NB4 (cell line): ENCODE measurements at places on chromosomes 6 and 20.

GRCh38 chr20:50681359-50682064 lies 9.8 kb downstream of the RIPOR3 start:
- no peak for DNase-seq

DNA sequence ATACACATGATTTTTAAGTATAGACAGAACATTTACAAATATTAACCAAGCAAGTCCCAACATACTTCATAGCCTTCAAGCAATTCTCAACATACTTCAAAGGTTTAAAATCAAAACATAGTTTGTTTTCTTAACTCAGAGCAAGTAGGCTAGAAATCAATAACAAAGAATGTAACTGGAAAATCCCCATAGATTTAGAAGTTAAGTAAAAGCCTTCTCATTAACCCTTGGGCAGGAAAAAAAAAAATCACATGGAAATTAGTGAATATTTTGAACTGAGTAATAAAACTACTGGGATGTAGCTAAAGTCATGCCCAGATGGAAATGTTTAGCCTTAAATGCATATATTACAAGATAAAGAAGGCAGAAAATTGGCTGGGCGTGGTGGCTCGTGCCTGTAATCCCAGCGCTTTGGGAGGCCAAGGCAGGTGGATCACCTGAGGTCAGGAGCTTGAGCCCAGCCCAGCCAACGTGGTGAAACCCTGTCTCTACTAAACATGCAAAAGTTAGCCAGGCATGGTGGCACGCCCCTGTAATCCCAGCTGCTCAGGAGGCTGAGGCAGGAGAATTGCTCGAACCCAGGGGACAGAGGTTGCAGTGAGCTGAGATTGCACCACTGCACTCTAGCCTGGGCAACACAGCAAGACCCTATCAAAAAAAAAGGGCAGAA lies 316.1 kb downstream of the TAF4 start:
- DNase-seq, result no peak

DNA sequence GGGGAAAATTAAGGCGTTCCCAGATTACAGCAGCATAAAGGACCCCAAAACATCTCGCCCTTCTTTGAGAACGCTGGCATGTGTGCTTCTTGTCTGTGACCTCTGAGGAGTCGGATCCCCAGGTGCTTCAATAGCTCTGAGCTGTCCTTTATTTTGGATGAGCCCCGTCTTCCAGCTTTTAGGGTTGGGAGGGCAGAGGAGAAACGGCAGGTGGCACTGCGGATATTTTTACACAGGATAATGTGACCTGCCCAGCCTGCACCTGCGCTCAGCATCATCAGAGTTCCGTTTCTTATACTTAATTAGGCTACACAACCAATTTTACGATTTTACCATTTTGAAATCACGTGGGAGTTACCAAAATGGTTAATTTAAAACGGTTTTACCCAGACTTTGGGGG lies 147.7 kb upstream of the RPS6KA2 start:
- no peak for DNase-seq

GRCh38 chr20:47733892-47734291 lies 51.4 kb downstream of the SULF2 start:
- DNase-seq, result no peak

- no peak for DNase-seq
Observed at GRCh38 chr6:156154896-156155295, 622.3 kb upstream of the ARID1B start.

DNA sequence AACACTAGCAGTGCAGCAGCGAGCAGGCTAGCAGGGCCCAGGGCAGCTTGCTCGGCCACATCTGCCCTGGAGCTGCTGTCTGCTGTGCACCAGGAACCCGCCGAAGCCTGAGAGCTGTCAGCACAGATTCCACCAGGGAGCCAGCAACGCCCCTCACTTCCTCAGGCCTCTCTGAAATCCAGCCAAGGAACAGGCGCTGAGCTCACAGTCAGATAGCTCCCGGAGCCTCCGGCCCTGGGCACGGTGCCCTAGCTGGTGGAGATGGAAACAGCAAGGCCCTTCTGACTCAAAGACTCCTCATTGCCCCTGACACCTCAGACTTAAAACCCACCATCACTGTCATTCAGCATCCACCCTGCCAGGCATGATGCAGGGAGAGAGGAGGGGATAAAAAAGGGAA lies 839.4 kb downstream of the MAFB start:
- no peak for DNase-seq

DNA sequence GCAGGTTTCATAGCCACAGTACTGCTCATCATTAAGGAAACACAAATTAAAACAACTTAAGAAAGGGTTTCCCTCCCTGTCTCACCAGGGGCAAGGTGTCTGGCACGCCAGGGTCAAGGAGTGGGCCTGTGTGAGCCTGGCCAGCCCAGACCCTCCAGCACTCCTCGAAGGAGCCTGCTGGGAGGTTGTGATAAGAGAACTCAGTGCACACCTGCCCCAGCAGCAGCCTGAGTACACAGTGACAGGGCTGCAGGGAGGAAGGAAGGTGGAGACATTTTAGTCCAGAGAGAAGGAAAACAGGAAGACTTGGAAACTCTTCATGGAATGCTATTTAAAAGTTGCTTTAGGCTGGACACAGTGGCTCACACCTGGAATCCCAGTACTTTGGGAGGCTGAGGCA lies 14.1 kb downstream of the NINL start:
- no peak for DNase-seq

DNA sequence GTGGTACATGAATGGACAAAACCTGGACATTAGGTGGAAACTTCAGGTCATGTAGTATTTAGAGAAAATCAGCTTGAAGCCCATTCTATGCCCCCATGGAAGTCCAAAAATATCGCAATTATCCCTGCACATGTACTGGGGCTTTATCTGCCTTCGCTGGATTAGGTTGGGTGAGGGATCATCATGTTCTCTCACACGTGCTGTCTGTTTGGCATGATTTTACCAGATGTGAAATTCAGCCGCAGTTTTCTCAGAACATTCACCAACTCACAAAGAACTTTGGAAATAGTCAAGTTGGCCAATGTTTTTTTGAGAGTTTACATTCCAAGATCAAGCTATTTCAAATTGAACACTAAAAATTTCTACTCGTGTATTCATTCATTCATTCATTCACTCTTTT lies 459.8 kb upstream of the CITED2 start:
- no peak for DNase-seq

DNA sequence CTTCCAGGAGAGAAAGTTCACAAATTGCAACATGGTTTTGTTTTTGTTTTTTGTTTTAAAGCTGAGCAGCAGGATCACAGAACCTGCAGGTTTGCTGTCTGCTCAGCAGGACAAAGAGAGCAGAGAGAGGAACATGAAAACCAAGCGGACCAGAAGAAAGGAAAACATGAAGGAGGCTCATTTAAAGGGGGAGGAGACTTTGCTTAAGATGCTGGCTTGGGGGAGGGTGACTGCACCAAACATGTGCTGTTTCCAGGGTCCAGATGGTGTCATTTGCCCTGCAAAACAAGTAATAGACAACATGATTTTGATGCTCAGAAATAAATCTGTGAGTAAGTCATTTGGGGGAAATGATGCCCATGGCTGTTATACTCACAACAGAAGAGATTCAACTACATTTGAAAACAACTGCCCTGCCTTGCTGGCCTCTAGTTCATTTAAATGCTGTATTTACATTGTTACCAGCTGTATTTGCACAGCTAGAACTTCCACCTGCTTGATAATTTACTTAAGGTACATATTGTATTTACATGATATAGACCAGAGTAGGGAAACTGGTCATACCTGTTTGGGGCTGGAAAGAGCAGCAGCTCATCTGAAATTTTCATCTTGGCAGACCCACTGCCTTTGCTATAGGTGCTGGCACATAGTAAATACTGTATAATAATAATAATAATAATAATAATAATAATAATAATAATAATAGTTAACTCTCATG lies 32.2 kb upstream of the CHD6 start:
- no peak for DNase-seq

DNA sequence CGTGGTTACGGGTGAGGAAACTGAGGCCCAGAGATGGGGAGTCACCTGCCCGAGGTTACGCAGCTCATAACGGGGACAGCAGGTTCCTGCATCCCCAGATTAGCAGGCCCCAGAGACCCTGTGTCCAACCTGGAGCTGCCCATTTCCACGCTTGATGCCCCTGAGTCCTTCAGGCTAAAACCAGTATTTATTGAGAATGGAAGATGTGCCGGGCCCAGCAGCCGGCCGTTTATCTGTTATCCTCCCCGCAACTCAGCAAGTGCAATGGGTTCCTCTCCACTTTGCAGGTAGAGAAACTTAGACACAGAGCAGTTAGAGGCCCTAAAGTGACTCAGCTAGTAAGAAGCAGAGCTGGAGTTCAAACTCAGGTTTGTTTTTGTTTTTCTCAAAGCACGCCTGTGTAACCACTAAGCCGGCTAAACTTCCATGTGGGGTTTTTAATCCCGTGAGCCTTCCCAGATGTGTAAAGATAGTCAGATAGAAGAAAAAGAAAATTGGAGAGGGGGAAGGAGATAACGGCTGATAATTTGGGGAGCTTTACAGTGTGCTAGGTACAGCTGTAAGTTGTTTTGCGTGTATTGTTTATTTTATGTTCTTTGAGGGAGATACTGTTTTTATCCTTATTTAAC lies 775 bp downstream of the PFDN4 start:
- DNase-seq, result peak; percentile 51

GRCh38 chr6:128491100-128491581 lies 29.3 kb downstream of the PTPRK start:
- DNase-seq, result no peak

GRCh38 chr6:10809098-10809497 lies 29.2 kb downstream of the MAK start:
- peak; percentile 31 for DNase-seq

- no peak for DNase-seq
Observed at GRCh38 chr6:128278836-128279235, 241.6 kb downstream of the PTPRK start.

DNA sequence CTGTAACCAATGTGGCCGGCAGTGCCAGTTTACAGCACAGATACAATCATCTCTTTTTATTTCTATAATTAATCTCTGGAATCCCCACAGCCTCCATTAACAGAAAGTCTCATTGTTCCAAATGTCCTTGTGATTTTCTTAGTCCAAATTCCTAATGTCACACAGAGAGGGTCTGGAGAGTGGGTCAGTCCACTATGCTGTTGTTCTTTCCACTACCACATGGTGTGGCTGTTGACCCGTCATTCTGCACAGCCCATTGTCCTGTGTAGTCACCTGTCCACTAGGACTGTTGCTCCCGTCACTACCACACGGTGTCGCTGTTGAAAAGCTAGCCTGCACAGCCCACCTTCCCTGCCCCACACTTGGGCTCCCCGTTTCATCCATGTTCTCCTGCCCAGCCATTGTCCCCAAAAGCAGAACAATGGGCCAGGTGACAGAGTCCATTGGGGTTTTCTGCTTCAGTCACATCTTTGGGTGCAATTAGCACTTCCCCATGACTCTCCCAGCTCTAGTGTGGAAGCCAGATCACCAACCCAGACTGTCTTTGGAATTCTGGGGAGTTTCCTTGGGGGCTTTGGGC lies 8.6 kb upstream of the LBP start:
- DNase-seq, result peak; percentile 59

DNA sequence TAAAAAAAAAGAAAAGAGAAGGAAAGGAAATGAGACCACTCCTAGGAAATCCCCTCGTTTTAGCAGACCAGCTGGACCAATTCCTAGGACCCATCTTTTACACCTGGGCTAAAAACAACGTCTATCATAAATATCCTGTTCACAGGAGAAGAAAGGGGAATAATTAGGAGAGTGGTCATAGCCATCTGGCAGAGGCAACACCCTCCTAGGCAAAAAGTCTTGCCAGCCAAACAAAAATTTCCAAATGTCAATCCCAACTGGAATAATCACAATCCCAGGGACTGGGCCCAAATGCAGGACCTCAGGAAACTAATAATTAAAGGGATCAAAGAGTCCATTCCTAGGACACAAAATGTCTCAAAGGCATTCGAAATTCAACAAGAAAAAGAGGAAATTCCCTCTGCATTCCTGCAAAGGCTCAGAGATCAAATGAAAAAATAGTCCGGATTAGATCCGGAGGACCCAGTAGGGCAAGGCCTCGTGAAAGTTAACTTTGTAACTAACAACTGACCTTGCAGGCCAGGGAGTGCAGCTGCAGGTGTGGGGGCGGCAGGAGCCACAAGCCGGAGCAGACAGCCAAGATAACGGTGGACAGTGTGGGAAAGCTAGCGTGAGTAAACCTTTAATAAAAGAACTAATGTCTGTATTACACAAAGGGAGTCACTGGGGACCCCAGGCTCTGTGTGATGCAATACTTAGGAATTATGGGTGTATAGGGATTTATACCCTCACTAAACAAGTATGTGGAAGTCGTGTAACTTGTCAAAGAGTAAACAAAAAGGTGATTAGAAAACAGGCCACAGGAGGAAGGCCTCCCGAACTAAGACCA lies 11.7 kb downstream of the LCA5 start:
- no peak for DNase-seq

GRCh38 chr6:162242915-162243314 lies 484.7 kb downstream of the PRKN start:
- DNase-seq, result no peak

- no peak for DNase-seq
Observed at GRCh38 chr6:15274692-15275387, 29.0 kb downstream of the JARID2 start.

GRCh38 chr6:164377348-164377918 lies 932.0 kb downstream of the C6orf118 start:
- no peak for DNase-seq

DNA sequence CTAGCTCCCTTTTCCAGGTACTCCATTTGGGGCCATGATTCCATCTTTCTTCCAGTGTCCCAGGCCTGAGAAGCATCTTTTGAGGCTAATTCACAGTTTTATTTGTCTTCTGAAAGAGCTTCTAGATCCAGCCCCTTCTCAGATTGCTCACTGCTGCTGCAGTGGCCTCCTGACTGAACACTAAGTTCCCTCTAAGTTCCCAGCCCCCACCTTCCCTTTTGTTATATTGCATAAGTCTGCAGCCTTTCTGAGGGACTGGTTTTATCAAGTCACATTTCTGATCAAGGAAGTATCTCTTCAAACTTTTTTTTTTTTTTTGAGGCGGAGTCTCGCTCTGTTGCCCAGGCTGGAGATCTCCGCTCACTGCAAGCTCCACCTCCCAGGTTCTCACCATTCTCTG lies 10.7 kb downstream of the MAPRE1 start:
- peak; percentile 90 for DNase-seq

GRCh38 chr6:113744861-113745260 lies 112.3 kb upstream of the MARCKS start:
- DNase-seq, result no peak

GRCh38 chr20:4180356-4180755 lies 165.0 kb upstream of the RNF24 start:
- no peak for DNase-seq

DNA sequence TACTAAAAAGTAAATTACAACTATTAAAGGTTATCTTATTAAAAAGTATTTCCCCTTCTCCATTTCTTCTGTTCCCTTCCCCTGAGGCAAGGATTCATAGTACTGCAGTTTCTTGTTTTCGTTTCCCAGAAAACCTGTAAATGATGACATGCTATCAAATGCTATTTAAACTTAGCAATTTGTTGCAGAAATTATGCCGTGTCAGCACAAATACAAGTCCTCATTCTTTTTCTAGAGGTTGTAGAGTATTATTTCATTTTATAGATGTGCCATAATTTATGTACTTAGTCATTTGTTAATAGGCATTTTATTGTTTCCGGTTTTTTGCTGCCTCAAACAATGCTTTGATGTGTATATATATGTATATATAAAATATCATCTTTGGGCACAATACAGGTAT lies 268.4 kb downstream of the PLCB1 start:
- DNase-seq, result no peak
